ENCODE measurements at places on chromosomes 16 and 17.

DNA sequence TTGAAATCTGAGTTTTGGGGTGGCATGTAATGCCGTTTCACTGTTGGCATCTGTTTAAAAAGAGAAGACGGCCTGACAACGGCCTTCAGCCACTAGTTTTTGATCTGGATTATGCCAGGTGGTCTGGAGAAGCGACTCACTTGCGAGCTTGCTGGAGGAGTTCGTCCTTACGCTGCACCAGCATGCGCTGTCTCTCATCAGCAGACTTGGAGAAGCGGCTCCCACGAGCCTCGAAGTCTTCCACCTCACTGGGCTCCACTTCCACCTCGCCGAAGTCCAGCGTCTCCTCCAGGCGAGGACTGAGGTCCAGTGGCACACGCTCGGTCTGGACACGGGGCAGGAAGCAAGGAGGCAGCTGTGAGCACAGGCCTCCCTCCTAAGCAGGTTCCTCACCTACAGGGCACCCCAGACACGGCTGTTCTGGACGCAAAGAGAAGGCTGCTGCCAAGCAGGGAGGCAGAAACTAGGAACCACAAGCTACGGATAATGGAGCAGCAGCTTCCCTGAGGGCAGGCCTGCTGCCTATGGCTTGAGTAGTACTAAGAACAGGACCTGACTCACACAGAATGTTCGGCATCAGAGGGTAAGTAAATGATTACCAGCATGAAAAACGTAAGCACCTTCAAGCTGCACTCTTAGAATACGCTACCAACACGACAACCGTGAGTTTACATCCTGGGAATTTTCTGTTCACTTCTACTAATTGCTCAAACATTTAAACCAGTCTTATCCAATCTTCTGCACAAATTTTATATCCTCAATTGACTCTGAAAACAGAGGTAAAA is 61.4 kb downstream of the AMFR start:
- no peak for DNase-seq

GRCh38 chr16:23941963-23942564 is 106.3 kb downstream of the PRKCB start:
- DNase-seq = no peak

DNA sequence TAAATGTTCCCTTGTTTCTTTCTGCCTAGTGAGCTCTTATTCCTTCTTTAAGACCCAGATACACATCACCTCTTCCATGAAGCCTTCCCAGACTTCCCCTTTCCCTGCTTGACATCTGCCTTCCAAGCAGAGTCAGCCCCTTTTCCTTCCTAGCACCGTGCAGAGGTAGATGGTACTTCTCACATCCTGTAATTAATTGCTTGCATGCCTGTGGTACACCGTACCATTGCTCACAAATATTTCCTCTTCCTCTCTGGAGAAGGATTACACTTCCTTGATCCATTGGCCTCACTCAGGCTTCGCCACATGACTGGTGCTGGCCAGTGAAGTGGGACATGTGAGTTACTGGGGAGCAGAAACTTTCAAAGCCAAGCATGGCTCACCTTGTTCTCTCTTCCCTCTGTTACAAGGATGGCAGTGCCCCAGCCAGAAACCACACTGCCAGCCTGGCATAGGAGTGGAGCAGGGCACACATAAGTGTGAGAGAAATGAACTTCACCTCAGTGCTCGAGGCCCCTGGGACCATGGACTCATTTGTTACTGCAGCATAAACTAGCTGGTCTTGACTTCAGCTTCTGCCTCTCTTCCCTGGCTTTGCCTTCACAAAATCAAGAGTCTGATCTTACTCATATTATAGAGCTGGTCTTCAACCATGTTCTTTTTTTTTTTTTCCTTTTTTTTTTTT is 44.0 kb downstream of the SOST start:
- peak; percentile 50 for DNase-seq

GRCh38 chr17:49992191-49992932 is 2.7 kb downstream of the DLX3 start:
- no peak for DNase-seq

- DNase-seq = no peak
These were observed 30.3 kb downstream of the MRTFB start for GRCh38 chr16:14101415-14101814.

DNA sequence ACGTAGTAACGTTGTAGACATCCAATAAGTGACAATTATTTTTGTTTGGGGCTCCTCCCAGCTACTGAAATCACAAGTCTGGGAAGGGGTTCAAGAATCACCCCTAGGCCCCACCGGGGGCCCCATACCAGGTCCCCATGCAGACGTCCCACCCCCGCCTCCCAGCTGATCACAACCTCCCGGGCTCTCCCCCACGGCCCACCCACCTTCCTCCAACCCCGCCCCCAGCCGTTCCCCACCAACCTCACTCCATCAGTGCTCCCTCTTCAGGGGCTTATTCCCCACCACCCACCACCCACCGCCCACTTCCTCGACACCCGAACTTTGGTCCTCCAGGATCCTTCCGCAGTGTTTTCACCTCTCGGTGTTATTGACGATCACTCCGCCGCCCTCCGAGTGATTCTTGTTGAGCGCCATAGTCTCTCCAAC is 240 bp downstream of the WBP2 start:
- DNase-seq = no peak

GRCh38 chr16:71895679-71896365 is 491 bp downstream of the IST1 start:
- DNase-seq = no peak

DNA sequence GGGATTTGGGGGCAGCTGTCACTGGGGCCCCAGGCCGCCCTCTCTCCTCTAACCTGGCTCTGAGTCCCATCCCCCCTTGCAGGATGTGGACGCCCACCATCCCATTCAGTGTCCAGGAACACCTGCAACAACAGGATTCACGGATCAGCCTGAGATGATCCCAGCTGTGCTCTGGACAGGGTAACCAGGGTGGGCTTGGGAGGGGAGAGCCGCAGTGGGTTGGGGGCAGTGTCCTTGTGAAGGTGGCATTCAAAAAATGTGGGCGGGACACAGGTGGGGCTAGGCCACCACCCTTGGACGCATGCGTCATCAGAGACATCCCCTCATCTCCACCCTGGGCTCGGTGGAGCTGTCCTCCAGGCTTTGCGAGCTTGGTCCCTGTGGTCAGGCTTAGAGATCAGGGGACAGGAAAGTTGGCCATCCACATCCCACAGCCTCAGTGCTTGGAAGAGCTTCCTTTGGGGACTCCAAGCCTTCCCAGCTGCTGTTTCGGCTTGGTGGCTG is 19.1 kb downstream of the DEXI start:
- DNase-seq = no peak

GRCh38 chr17:41163828-41164227 is 3.3 kb upstream of the KRTAP4-4 start:
- DNase-seq = no peak

DNA sequence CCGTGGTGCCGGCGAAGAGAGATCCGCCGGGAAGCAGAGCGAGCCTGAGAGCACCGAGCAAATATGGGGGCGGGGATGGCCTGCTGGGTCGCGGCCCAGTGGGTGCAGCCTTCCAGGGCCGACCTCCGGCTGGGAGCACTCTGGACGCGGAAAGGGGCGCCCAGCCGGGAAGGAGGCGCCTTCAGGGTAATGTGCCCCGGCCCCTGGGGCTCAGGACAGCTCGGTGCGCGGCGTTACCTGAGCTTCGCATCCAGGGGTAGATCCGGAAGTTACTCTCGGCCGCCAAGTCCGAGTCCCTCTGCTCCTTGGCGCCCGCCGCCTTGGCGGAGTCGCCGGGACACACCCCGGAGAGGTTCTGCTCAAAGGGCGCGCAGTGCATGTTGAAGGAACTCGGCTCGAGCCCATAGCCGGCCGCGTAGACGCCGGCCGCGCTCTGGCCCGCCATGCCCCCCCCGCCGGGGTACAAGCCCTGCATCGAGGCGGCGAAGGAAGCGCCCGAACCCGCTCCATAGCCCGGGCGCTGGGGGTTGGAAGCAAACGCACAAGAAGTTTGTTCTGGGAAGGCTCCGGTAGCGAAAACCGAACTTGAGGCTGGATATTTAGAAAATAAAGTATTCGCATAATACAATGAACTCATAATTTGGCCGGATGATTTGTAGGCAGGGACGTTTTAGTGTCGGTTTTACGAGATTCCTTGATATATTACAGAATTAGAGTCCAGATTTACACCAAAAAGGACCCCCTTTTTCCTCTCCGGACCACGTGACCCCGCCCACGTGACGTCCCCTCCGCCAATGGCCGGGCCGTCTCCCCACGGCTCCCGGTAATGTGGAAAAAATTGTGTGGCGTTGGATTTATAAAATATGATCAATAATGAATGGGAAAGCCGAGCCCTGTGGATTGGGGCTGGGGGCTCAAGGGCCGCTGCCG is at the start of gene HOXB7:
TSS of gene HOXB7 (minus strand) at position 736 of the 930 bp plus-strand sequence. CDS start at position 637, 99 bp downstream.
- no peak for DNase-seq

GRCh38 chr16:89687092-89687940 is 827 bp downstream of the CDK10 start:
- DNase-seq = no peak

GRCh38 chr17:56812901-56813388 is 20.8 kb downstream of the C17orf67 start:
- no peak for DNase-seq

DNA sequence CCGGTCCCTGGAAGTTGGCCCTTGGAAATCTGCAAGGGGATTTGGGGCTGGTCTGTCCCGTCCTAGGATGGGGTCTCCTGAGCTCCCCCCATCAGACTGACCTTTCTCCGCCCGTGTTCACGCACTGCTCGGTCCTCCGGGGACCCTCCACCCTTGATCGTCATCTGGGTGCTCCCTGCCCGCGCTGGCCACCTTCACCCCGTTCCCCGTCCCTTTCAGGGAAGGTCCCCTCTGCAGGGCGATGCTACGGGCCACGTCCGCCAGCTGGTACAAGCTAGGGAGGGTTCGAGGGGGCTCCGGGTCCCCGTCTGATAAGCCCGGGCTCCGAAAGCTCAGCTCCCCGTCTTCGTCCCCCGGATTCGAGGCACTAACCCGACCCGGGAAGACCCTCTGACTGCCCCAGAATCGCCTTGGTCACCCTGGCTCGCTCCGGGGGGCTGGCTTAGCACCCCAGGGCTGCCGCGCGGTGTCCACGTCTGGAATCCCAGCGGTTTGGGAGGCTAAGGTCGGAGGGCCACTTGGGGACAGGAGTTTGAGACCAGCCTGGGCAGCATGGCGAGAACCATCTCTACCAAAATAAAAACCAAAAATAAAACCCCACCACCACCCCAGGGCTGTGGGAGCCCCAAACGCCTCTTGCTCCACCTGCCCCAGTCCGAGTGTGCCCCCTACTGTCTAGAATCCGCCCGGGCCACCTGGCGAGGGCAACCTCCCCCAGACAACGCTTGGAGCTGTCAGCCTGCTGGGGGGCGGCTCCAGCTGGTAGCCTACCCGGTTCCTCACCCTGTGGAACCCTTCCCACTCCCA is 1.1 kb upstream of the SLC43A2 start:
- DNase-seq = no peak

- no peak for DNase-seq
These were observed 3.5 kb upstream of the CDC27 start for GRCh38 chr17:47192554-47192953.

- no peak for DNase-seq
These were observed 21.0 kb downstream of the ATPAF2 start for GRCh38 chr17:18017958-18018357.

GRCh38 chr16:50683689-50684374 is 2.7 kb upstream of the SNX20 start:
- no peak for DNase-seq

DNA sequence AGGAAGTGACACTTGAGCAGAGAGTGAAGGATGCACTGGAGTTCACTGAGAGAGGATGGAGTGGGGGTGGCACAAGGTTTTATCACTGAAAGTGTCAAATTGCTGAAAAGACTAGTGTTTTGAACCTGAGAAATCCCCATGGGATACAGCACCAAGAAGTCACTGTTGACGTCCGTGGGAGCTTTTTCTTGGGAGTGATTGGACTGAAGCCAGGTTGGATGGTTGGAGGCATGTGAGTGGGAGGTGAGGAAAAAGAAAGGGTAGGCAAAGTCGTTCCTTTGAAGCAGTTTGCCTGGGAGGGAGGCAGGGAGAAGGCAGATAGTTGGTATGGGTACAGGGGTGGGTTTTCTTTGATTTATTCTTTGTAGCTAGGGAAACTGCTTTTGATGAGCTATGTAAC is 39.9 kb upstream of the SDK2 start:
- DNase-seq = no peak

- DNase-seq = no peak
These were observed 821 bp downstream of the SOCS7 start for GRCh38 chr17:38352245-38353085.

- DNase-seq = no peak
These were observed 7.7 kb upstream of the RBFOX3 start for GRCh38 chr17:79618383-79619067.

DNA sequence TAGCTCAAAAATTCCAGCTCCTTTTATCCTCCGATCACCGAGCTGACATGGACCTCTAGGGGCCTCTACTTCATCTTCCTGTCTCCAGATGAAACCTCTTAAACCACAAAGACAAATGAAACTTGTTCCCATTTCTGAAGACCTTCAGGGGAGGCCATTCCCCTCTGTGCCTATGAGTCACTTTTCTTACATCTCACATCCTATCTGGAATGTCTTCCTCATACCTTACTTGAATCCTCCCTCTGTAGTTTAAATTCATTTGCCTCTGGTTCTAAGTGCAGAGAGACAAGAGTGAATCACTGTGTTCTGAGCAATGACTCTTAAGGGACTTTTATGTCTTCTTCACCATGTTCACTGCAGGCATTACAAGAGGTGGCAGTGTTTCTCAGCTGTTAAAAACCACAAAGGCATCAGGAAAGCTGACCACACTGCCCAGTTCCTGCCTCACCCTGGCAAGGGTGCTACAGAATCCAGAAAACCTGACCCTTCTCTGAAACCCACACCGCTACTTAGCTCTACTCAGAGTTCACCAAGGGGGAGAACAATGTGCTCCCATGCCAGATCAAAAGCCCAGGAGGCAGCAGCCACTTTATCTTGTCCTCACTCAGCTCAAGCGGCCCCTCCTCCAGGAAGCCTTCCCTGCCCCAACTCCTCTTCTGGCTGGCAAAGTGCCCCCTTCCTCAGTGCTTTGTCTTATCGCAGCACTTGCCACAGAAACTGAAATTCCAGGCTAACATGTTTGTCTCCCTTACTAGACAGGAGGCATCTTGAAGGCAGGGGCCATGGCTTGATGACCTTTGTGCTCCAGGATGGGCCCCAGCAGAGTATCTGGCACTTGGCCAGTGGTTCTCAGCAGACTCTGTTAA is 6.4 kb downstream of the CUEDC1 start:
- DNase-seq = peak; percentile 99

- no peak for DNase-seq
These were observed 2.4 kb downstream of the CRAMP1 start for GRCh38 chr16:1614456-1615102.

DNA sequence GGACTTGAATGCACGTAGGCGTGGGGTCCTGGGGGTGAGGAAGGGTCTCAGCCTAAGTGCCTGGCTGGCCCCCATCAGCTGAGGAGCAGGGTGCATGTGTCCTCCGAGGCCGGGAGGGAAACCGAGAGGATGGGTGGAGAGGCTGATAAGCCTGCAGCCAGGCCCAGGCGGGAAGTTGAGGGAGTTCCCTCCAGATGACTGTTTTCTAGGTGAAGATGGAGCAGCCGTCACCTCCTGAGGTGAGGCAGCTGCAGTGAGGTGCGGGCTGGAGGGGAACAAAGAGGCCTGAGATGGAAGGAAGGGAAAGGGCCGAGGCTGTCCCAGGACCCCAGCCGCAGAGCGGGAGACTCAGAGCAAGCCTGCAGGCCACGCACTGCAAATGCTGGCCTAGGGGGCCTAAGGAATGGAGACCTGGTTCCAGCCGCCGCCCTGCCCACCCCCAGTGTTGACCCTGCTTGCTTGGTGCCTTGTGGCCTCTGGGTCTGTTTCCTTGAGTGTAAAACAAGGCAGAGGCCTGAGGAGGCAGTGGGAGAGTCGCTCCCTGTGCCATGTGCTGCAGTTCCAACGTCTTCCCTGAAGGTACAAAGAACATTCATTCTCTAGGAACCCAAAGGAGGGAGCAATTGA is 3.0 kb downstream of the PECAM1 start:
- no peak for DNase-seq
